Effector CD4-positive, alpha-beta T cell (primary cell): ENCODE measurements at places on chromosomes 13 and 19.

- DNase-seq: no peak
Measured at GRCh38 chr19:52138983-52139251, 821 bp downstream of the ZNF616 start.

GRCh38 chr13:50106559-50106958 is 91.3 kb downstream of the KCNRG start:
- no peak for DNase-seq

DNA sequence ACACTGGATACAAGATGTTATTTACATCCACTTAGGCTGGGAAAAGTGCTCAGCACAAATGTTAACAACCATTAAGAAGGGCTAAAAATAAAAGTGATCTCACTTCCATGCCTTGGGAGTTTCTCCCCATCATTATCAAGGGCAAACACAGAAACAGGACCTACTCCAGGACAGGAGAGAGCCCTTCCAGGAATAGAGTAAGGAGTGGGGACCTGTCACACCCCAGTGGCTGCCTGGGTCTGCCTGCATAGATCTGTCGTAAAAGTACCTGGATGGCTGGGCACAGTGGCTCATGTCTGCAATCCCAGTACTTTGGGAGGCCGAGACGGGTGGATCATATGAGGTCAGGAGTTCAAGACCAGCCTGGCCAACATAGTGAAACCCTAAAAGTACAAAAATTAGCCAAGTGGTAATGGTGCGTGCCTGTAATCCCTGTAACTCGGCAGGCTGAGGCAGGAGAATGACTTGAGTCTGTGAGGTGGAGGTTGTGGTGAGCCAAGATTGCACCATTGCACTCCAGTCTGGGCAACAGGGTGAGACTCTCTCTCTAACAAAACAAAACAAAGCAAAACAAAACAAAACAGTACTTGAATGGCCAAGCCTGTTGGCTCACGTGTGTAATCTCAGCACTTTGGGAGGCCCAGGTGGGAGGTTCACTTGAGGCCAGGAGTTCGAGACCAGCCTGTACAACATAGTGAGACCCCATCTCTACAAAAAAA is 5.6 kb downstream of the ATP8A2 start:
- no peak for DNase-seq

- DNase-seq: no peak
Measured at GRCh38 chr19:15180451-15181390, 20.1 kb downstream of the NOTCH3 start.

GRCh38 chr13:111202156-111202621 is 87.1 kb downstream of the ARHGEF7 start:
- no peak for DNase-seq

DNA sequence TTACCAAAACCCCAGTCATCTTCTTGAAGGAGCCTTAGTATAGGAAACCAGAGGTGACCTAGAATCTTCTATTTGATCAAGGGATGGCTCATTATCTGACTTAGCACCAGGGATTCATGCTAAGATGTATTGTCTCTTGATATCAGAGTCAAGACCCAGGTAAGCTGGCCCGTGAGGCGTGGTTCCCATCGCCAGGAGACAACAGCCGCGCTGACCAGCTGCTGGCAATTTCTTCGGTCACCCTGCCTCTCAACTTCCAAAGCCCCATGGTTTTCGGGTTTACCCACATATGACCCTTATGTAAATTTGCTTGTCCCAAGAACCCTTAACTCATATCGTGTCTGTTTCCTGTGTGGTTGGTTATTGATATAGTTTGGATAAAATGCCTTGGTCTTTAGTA is 77.7 kb upstream of the VSTM2B start:
- DNase-seq: no peak
